Activated T-cell treated with anti-CD3 and anti-CD28 coated beads for 24 hours (primary cell): ENCODE measurements at places on chromosomes 12 and 14.

DNA sequence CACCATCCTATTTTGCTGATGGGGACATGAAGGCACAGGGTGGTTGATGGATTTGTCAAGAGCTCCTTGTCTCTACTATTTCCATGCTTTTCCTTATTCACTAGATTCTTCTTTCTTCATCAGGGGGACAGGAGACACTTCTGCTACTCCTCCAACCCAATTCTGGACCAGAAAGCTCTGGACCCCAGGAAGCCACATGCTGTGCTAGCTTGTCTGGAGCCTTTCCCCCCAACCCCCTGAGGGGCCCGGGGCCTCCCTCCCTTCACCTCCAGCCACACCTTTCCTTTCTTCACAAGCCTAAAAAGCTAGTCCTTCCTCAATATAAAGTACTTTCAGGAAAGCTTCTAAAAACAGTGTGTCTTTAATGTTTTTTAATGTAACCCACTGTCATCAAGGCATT lies 75.1 kb upstream of the CAPRIN2 start:
- no peak for DNase-seq

DNA sequence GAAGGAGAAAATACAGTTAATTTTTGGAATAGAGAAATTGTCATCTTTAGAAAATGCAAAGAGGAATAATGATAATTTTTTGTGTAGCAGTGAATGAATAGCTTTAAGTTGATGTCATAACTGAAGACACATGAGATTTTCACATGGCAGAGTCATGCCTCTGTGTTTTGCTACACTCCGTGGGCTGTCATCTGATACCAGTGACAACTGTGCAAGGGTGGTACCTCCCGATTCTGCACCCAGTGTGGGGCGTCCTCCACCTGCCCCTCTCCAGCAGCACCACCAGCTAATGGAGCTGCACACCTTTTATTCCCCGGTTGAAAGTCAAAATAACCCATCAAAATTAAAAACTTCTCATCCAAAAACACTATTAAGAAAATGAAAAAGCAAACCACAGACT lies 47.2 kb downstream of the ANKRD9 start:
- no peak for DNase-seq

GRCh38 chr14:98022541-98023520 lies 1225.6 kb downstream of the VRK1 start:
- DNase-seq, result no peak

GRCh38 chr12:12081836-12082497 lies 11.2 kb downstream of the BCL2L14 start:
- no peak for DNase-seq

GRCh38 chr14:53670701-53671100 lies 285.9 kb downstream of the BMP4 start:
- DNase-seq, result no peak

- peak; percentile 16 for DNase-seq
These were observed 110.0 kb downstream of the CCDC60 start for GRCh38 chr12:119444462-119445044.

- DNase-seq, result no peak
These were observed 73.4 kb downstream of the SPTB start for GRCh38 chr14:64806202-64806861.

- no peak for DNase-seq
These were observed 33.3 kb upstream of the PPP1CC start for GRCh38 chr12:110775997-110776396.

DNA sequence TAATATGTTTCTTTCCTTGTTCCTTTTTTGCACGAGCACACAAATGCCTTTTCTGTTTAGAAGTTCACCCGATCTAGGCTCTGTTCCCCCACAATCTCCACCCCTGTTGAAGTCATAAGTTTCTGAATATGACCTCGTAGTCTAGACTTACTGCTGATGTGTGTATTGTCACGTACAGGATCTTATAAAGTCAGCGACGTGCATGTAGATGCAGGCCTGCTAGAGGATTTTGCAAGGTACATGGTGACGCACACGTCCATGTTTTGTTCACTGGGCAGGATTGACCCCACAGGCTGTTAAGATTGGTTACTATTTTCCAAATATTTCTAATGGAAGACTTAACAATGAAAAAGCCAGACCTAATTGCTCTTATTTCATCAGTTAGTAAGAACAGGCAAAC lies 46.2 kb upstream of the CCDC91 start:
- no peak for DNase-seq

- no peak for DNase-seq
These were observed 44.2 kb upstream of the TSPAN9 start for GRCh38 chr12:3032770-3033538.

GRCh38 chr12:68007033-68007432 lies 17.8 kb downstream of the IFNG-AS1 start:
- DNase-seq, result no peak

- no peak for DNase-seq
These were observed 392.6 kb downstream of the FUT8 start for GRCh38 chr14:65805113-65805473.

DNA sequence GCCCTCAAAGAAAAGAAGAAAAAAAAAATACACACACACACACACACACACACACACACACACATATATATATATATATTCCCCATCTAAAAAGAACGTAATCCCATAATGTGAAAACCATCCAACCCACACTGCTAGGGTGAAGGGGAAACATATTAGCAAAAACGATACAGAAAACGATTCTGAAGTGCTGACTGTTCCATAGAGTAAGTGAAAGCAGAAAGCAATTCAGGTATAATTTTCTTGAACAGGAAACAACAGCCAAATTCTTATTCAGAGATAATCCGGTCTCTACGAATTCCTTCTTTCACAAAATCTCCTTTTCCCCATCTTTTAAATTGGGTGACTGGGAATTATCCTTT lies 393.5 kb downstream of the NOVA1 start:
- no peak for DNase-seq

DNA sequence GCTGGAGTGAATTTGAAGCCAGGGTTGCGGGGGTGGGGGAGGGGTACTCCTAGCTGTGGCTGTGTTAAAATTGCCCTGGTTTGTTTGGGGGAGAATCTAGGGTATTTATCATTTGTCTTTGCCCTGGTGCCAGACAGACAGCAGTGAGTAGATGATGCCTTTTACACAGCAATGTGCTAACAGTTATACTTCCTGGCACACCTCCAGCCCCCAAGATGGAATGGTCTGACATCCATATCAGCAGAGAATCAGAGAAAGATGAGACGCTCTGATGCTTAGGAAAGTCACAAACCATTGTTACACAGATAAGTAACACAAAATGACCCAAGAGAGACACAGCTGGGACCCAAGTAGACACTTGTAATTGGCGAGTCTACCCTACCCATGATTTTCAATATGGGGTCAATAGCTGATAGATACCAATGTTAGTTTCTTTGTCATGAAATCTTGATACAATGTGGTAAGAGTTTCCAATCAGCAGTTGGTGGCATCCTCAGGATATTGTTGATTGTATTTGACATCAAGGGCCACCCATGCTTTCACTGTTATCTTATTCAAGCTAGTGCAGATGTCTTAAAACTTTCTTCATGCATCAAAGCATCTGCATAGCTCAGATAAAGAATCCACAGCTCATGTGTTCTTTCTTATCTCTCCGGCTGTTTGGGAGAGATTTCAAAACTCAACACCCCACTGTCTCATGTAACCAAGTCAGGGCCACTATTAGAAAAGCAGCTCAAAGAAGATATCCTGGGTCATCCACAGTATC lies 2.6 kb upstream of the PRKAB1 start:
- no peak for DNase-seq

GRCh38 chr12:53770281-53770680 lies 18.5 kb upstream of the CISTR start:
- no peak for DNase-seq

DNA sequence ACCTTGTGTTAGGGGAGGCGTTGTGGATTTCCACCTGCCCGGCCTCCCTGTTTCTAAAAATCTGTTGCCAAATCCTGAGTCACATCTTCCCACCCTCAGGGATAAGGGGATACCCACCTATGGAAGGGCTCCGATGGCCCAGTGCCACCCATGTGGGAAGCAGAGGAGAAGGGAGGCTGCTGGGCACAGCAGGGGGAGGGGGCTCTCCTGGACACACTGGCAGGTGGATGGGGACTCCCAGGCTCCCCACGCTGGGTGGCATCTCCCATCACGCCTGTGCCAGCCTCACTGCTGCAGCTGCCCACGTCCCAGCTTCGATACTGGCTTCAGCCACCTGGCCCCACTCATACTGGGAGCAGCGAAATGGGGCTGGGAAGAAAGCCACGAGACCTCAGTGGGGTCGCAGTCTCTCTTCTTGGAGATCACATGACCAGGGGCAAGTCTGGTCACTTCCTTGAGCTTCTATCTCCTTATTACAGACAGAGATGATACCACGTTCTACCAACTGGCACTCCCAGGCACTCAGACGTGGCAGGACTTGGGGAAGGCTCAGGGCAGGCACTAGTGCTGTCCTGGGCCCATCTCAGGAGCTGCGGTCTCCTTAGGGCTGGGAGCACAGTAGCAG lies 72.2 kb downstream of the PITPNM2 start:
- DNase-seq, result no peak

GRCh38 chr14:90608929-90609341 lies 207.3 kb downstream of the TTC7B start:
- DNase-seq, result no peak
